ENCODE measurements at places on chromosomes 5 and 9.

- no peak for DNase-seq
These were observed 132.0 kb downstream of the NSG2 start for GRCh38 chr5:174177531-174177930.

- no peak for DNase-seq
These were observed 12.4 kb downstream of the DNAJB5 start for GRCh38 chr9:35001803-35002502.

DNA sequence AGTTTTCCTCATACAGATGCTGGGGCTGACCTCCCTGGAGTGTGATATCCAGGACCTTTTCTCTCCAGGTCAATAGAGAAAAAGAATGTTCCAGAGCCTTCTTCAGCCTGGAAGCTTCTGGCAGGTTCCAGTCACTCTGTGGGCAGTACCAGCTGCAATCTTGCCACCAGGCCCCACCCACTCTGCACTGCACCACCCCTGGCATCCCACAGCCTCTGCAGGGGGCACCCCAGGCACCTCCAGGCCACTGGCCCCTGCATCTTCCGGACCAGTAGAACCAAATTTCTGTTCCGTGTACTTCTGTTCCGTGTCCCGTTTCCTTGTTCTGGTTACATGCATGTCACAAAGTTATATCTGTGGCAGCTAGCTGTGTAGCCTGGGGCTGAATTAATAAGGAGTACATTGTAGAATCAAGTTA lies 83.3 kb upstream of the ZBTB43 start:
- no peak for DNase-seq

DNA sequence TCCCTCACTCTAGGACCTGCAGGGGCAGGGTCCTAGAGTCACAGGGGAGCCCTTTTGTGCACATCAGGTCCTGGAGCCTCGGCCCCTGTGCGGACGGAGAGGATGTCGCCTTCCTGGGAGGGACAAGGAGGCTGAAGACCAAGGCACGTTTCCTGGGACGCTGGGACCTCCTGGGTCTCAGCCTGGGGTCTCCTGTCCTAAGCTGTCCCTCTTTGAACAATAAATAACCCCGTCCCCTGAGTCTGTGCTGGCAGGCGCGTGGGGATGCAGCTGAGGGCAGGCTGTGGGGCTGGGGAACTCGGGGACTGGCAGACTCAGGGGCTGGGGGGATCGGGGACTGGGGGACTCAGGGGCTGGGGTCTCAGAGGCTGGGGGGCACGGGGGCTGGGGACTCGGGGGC lies 31.1 kb downstream of the PAEP start:
- no peak for DNase-seq

DNA sequence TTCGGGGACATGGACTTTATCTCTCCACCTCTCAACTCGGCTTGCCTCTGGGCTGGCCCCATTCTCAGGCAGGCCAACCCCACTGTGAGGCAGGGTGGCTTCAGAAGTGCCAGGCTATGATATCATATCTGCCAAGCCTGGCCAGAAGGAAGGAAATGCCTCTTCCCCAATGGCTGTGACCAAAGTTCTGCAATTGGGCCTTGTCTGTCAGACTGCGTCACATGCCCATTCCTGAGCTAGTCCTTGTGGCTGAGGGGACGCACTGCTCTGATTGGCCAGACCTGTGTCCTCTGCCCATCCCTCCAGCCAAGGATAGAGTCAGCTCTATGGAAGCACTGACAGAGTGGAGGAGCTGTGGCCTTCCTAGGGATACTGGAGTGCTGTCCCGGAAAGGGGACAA lies 11.9 kb downstream of the SMIM23 start:
- no peak for DNase-seq

- no peak for DNase-seq
These were observed at the start of gene PCDHGB2 for GRCh38 chr5:141359790-141360426. Gene PCDHGB2 (plus strand): TSS chr5:141359994. CDS start chr5:141360136, 142 bp downstream.

- no peak for DNase-seq
These were observed 7.2 kb upstream of the KLHL3 start for GRCh38 chr5:137743031-137743640.

- DNase-seq: no peak
These were observed 56.1 kb upstream of the MAST4 start for GRCh38 chr5:66540078-66540477.

DNA sequence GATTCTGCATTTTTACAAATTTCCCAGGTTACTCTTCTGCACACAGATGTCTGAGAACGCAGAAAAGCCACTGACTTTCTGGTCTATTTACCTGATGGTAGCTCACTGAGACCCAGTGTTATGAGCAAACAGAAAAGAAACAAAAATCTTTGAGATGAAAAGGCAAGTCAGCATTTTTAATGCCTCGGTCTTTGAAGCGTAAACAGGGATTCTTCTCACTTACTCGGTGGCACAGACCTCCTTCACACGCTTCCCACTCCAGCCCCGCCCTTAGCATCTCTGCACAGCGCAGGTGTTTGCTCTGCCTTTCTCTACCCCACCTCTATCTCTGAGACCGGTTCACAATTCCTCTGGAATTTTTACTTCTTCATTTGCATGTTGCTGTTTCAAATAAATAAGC lies 195.0 kb upstream of the IRX1 start:
- no peak for DNase-seq

GRCh38 chr5:170508660-170509347 lies 5.0 kb downstream of the KCNIP1 start:
- no peak for DNase-seq
